OCI-LY7 (cell line): ENCODE measurements at places on chromosomes 16 and 17.

GRCh38 chr16:14334366-14335080, 263.4 kb downstream of the MRTFB start:
- DNase-seq: no peak

GRCh38 chr17:58040386-58040785, 33.3 kb upstream of the SRSF1 start:
- no peak for DNase-seq

DNA sequence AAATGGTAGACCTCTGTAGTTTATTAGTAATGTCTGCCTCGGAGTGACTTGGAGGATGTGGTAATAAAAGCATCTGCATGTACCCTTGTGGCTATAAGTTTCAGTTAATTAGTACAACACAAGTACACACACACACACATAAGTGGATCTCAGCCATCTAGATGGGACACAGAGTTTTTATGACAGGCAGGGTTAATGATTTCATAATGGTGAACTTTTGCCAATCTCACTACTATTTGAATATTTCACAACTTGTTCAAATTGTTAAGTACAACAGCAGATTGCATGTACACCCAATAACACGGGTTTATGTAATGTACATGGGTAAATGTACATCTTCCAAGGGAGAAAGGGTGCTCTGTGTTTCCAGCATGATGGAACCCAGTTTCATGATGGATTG, 511.3 kb upstream of the HSBP1 start:
- no peak for DNase-seq

DNA sequence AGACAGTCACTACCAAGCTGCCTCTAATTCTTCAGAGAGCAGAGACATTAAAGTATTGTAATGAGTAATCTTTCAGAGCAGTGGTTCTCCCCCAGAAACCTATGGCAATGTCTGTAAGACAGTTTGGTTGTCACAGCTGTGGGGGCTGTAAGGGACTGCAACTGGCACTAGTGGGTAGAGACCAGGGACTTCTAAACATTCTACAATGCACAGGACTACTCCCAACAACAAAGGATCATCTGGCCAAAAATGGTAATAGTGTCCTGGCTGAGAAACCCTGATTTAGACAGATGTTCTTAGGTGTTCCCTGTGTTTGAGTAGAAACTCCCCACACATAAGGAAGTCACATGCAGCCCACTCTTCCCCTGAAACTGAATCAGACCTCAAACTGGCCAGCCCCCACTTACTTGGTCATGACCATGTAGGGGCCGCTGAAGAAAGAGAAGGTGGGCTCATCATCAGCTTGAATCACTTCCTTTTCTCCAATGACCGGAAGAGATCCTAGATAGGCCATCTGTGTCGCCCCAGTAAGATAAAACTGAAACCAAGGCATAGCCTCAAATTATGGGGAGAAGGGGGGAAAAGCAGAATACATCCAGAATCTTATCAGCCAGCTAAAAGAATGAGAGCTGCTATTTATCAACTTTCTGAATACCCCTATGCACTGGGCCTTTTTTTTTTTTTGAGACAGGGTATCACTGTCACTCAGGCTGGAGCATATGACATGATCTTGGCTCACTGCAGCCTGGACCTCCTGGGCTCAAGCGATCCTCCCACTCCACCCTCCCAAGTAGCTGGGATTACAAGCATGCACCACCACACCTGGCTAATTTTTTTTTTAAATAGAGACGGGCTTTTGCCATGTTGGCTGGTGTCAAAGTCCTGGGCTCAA, 75.8 kb downstream of the TEX14 start:
- no peak for DNase-seq

GRCh38 chr17:72826602-72827001, 265.9 kb downstream of the SLC39A11 start:
- no peak for DNase-seq

- DNase-seq: no peak
Observed at GRCh38 chr17:67492824-67493517, 115.9 kb downstream of the PITPNC1 start.

DNA sequence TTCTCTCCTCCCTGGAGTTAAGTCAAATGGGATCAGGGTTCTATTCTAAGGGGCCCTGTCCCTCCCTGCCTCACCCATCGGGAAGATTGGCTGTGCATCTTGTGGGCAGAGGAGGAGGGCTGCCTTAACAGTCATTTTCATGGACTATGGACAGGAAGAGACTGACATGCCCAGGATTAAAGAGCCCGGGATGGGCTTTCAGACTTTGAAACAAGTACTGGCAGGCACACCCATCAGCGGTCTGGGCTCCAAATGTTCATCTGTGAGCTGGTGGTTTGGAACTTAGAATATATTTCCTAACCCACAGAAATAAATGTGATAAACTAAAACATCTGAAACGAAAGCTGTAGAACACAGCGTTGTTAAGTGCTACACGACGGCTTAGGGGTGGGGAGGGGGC, 6.5 kb downstream of the SLC6A4 start:
- no peak for DNase-seq

- DNase-seq: no peak
Observed at GRCh38 chr17:35605678-35606077, 18.6 kb downstream of the AP2B1 start.

DNA sequence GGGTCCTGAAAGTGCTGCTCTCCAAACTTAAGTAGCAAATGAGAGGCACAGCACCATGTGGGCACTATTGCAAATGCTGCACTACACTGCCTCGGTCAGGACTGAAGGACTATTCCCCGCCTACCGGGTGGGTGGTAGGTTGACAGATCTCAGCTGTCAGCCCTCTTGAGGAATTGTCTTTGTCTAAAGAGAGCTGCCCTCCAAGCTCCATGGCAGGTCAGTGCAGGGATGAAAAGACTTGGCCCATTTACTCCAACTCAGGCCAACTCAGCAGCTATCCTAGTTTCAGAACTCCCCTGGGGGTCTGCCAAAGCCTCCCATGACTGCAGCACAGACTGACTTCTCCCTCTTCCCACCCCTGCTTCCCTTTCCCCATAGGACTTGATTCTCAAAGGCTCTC, 3.4 kb upstream of the PDZD9 start:
- no peak for DNase-seq

GRCh38 chr16:75621170-75621477, 2.0 kb downstream of the ADAT1 start:
- DNase-seq: peak; percentile 64

- DNase-seq: no peak
Observed at GRCh38 chr16:54690306-54690705, 240.4 kb upstream of the IRX5 start.

DNA sequence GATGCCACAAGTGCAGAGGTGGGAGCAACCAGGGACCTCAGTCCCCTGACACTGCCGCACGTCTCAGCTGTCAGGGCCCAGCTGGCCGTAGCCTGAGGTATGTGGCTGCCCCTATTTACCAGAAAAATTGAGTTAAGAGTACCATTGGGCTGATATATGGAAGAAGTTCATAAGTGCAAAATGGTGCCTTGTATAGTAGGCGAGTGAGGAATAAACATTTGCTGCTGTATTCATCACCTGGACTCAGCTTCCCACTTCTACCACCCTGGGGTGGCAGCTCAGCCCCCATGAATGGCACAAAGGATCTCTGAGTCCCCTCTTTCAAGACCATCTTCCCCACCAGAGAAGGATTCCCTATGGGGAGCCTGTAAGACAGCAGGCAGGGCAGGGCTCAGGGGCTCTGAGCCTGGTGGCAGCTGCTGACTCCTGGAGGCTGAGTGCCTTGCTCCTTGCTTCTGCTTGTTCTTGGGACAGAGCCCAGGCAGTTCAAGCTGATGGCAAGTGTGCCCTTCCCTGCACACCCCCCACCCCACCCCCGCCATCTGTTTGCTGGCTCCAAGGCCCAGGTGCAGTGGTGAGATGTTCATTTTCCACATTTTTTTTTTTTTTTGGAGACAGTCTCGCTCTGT, 29.0 kb downstream of the TRPV2 start:
- DNase-seq: no peak

DNA sequence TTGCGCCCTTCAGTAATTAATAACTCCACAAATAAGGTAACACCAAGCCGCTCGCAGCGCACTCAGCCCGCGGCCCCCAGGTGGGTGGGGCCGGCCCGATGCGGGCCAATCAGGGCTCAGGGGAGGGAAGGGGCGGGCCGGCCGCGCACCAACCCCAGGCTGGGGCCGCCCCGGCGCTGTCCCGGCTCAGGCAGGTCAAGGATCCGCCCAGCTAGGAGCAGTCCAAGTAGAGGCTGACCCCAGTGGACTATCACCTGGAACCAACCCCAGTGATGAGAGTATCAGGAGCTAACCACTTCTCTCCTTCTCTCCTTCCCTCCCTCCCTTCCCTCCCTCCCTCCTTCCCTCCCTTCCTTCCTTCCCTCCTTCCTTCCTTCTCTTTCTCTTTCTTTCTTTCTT, 110.8 kb downstream of the C16orf78 start:
- peak; percentile 81 for DNase-seq

DNA sequence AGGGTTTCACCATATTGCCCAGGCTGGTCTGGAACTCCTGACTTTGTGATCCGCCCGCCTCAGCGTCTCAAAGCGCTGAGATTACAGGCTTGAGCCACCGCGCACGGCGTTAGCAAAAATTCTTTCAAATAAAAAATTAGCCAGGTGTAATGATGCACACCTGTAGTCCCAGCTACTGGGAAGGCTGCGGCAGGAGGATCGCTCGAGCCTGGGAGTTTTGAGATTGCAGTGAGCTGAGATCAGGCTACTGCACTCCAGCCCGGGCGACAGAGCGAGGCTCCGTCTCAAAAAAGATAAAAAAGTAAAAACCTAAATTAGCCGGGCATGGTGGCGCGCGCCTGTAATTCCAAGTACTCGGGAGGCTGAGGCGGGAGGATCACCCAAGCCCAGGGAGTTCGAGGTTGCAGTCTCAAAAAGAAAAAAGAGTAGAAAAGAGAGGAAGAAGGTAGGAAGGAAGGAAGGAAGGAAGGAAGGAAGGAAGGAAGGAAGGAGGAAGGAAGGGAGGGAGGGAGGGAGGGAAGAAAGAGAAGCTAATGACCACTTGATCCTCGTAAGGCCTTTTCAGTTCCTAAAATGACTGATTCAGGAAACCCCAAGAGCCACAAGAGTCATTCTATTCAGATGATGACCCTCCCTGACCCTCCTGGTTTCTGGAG, 59.2 kb downstream of the SRL start:
- no peak for DNase-seq

DNA sequence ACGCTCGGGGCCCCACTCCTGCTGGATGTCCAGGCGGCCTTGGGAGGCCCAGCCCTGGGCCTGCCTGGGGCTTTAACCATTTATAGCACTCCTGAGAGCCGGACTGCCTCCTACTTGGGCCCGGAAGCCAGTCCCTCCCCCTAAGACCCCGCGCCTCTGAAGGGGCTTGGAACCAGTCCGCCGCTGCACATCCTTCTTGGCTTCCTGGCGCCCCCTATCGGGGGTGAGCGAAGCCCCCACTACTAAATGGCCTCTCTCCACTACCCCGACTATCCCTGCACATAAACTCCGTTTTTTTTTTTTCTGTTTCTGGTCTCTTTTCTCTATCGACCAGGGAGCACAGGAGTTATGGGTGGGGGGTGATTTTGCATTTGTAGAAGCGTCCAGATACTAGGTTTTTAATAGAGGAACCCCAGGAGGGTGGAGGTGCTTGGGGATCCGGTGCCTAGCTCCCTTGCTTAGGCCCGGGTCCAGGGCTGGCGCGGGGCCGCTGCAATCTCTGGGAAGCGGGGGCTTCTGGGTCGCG, 633 bp upstream of the NOL3 start:
- peak; percentile 58 for DNase-seq

DNA sequence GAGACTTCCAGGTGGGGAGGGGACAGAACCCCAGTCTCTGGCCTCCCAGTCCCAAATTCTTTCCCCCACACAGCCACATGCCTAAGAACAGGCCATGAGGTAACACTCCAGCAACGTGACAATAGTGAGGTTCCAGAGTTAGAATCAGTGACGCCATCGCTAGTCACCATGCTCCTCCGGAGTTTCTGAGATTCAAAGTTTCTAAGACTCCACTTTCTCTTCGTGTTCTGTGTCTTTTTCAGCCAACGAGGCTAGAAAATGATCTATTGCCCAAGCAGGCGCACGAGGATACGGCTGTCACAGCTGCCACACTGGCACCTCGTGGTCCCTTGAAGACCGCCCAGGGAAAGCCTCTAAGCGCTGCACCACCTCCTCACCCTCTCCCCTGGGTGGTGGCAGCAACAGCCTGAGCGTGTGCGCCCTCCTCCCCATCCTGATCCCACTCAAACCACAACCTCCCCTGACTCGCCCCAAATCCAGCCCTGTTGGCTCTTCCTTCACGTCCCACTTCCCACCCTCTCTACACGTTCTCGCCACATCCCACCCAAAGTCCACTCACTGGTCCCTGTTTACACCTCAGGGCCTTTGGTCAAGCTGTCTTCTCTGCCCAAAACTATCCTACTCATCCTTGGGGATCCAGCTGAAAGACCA, 1.0 kb downstream of the MCRIP1 start:
- peak; percentile 77 for DNase-seq

DNA sequence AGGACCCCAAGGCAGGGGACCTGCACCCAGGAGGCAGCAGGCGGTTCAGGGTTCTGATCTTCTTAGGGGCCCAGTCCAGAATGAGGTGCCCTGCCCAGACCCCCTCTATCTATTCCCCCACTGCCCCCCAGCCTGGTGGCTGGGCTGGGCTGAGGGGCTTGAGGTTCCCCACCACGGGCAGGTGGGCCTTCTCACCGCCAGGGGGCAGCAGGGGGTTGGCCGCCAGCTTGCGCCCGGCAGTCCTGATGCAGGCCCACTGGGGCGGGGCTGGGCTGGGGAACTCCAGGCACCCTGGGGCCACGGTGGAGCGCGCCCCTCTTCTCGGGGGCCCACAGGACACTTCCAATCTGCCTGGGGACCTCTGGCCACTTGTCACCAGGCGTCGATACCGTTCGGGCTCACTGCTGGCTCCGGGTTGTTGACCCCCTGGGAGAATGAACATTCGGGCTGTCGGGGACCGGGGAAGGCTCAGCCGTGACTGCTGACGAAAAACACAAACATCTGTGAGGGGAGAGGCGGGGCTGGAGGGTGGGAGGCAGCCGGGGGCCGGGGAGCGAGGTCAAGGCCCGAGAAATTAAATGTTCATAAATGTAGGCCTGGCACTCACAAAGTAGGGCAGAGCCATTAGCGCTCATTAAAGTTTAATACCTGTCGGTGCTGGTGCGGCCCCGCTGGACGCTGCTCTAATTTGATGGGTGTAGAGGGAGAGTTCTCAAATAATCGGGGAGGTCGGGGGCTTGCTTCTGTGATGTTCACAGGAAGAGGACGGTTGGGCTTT, 219.3 kb upstream of the GSE1 start:
- DNase-seq: peak; percentile 73

DNA sequence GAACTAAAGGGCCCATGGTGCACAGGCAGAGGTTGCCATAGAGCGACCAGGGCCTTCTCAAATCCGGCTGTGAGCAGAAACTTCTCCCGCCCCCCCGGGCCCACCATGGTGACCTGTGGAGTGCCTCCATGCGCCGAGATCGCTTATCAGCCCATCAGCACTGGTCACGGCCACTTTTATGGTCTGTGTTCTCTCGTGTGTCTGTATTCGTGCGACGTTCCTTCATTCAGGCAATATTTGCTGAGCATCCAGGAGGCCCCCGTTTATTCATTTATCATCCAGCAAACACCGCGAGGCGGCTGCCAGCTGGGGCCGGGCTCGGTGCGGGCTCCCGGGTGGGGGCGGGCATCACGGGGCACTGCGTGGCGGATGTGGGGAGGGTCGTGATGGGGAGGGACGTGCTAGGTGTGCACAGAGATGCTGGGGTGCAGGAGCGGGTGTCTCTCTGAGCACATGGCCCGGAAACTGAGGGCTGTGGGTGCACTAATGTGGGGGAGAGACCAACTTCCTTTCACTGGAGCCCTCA, 88.0 kb upstream of the CBX4 start:
- no peak for DNase-seq
